ENCODE measurements at places on chromosomes 16 and 17. TPM values are rescaled to one million over a fixed set of nuclear protein-coding genes. Genes with fewer than 3 reads are reported as not detected.
A peak's percentile ranks its signal among the peaks of the same experiment; 100 is the strongest.

The NLRC3 gene
- total RNA-seq: 0.85 TPM

The NT5C gene
- 54.2 TPM for total RNA-seq

The CCL2 gene
- 30.3 TPM for total RNA-seq

The C16orf82 gene
- not detected for total RNA-seq

- no peak for DNase-seq
Observed at GRCh38 chr17:67628580-67629013, 89.1 kb upstream of the NOL11 start.

- no peak for DNase-seq
Observed at GRCh38 chr16:1559446-1559975, 26.0 kb downstream of the TMEM204 start.

DNA sequence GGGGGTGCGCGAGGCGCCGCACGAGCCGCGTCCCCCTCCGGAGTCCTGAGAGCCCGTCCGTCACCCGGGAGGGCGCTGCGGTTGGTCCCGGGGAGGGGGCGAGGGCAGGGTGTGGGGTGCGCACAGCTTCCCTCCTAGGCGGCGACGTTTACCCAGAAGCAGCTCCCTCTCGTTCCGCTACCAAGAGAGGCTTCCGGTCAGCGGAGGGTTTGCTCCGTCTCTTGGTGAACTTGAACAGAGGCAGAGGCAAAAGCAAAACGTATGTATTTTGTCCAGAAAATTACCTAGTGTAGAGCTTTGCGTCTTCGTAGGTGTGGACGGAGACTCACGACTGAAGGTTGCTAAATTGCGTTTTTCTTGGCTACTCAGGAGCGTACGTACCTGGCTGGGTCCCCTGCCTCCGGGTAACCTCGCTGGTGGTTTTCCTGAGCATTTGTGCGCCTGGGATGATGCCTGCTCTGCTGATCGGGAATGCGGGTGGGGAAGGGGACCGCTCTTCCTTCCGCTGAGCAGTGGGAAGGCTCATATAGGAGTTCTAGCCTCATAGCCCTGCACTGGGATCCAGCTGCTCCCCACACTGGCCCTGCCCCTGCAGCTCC is 833 bp downstream of the WSCD1 start:
- no peak for DNase-seq

GRCh38 chr16:58378401-58378800 is 13.9 kb upstream of the GINS3 start:
- DNase-seq: no peak

DNA sequence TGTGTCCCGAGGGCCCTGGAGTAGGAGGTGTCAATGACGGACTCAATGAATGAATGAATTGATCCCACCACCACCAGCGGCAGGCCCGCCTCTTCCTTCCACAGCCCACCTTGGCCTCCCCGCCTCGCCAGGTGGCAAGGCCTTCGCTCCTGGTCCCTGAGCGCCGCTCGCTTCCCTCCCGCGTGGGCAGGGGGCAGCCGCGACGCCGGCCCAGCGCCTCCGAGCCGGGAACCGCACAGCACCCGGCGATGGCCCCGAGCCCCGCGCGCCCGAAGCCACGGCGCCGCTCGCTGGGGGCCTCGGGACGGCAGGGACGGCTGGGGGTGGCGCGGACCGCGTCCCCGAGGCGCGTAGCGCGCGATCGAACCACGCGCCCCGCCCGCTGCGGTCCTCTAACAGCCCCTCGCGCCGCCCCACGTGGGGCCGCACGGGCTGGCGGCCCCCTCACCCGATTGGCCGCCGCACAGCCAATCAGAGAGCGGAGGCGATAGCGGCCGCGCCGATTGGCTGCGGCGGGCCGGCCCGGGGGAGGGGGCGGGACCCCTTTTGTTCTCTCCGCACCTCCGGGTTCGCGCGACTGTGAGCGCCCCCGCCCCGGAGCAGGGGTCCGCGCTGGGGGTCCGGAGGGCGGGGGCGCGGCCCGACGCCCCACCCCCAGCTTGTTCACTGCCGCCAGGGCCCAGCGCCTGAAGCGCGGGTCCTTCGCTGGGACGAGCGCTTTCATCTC is 31.4 kb downstream of the ACTG1 start:
- DNase-seq: peak; percentile 74

DNA sequence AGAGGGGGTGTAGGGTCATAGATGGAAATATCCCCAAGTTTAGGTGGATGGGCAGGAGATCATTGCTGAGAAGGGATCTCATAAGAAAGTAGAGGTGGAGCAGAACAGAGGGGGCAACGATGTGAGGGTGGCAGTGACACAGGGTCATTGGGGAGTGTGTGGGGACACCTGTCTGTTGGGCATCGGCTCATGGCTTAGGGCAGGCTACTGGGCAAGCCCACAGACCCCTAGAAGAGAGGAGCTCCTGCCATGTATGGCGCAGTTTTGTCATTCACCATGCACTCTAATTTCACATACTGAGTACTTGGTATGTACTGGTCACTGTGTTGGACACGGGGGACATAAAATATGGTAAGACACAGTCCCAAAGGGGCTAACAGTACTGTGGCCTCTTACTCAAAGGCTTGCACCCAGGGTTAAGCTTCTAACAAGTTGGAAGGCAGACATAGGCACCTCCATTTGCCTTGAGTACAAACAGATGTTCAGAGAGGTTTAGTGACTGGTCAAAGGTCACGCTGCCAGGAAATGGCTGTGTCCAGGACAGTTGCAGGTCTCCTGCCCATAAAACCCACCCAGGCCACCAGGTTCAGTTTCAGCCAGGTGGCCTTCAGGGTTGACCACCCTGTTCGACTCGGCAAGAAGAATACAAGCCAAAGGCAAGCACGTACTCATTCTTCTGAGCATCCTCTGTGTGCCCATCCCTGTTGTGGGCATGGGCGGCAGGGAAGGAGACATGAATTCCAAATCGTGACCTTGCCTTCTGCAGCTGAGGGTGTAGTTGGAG is 580.2 kb downstream of the KCNJ18 start:
- no peak for DNase-seq

GRCh38 chr17:9467518-9467917 is 108.1 kb downstream of the STX8 start:
- no peak for DNase-seq

DNA sequence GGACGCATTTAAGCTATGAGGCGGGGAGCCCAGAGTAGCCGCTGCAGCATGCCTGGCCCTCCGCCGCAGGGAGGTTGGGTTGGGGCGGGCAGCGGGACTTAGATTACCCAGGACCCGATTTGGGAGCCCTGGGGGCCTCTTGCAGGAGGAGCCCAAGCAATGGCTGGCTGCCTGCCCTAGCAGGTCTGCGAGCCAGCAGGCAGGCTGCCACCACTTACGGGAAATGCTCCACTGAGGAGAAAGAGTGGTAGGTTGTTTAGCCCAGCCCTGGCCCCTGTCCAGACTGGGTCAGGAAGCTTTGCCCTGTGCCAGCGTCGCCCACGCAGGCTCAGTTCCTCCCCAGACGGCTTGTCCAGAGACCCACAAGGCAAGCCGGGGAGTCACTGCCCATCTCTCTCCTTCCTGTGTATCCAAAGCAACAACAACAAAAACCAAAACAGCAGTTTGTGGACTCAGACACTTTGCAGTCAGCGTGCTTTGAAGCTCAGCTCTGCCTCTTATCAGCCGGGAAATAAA is 10.3 kb upstream of the TVP23A start:
- DNase-seq: peak; percentile 90

GRCh38 chr16:84597528-84597896 is 20.4 kb downstream of the COTL1 start:
- DNase-seq: no peak

DNA sequence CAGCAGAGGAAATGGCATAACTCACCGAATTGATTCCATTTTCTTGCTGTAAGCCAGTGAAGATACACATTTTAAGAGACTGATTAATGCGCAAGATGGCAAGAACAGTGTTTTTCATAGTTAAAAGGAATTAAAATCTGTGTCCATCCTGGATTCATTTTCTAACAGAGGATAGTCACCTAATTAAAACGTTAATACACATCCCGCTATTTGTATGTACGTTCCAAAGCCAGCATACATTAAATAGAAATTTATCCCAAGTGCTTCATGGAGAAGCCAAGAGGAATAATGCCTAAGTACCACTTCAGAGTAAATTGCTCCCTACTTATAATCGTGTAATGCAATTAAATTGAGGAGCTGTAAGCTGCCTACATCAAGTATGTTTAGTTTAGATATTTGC is 49.9 kb downstream of the RBFOX1 start:
- no peak for DNase-seq

- no peak for DNase-seq
Observed at GRCh38 chr16:12229759-12230594, 253.4 kb downstream of the SNX29 start.

DNA sequence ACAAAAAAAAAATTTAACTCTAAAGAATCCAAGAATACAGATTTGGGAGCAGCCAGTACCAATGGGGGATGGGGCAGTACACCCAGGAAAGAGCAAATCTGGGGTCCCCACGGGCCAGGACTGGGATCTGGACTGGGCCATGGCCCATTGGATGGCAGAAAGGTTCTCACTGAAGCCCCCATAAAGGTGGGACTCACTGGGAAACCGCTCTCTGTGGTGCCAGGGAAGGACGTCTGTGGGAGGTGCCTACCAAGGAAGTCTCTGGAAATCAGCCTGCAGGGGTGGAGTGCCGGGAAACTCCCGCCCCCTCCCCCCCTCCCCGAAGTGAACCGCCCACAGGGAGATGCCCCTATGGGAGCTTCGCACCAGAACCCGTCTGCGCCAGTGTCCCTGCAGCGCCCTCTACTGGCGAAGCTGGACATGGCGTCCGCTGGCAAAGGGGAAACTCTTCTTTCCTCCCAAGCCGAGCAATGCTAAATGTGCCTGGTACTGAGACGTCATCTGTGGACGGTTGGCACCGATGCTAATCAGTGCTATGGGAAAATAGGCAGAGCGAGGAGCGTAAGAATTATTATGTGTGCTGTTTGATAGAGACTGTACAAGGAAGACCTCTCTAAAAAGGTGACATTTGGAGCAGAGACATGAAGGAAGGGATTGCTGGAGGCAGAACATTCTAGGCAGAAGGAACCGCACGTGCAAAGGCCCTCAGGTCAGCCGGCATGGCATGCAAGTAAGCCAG is 671.1 kb downstream of the WWOX start:
- peak; percentile 51 for DNase-seq
